ENCODE measurements at places on chromosomes 6 and 20.

GRCh38 chr6:97687916-97688315 is 404.9 kb upstream of the MMS22L start:
- no peak for DNase-seq

GRCh38 chr20:3174442-3175261 is 1.3 kb upstream of the LZTS3 start:
- no peak for DNase-seq

- no peak for DNase-seq
These were observed 1223.1 kb upstream of the GJE1 start for GRCh38 chr6:140909625-140910024.

- no peak for DNase-seq
These were observed 113.8 kb downstream of the CEBPB start for GRCh38 chr20:50304501-50304856.

DNA sequence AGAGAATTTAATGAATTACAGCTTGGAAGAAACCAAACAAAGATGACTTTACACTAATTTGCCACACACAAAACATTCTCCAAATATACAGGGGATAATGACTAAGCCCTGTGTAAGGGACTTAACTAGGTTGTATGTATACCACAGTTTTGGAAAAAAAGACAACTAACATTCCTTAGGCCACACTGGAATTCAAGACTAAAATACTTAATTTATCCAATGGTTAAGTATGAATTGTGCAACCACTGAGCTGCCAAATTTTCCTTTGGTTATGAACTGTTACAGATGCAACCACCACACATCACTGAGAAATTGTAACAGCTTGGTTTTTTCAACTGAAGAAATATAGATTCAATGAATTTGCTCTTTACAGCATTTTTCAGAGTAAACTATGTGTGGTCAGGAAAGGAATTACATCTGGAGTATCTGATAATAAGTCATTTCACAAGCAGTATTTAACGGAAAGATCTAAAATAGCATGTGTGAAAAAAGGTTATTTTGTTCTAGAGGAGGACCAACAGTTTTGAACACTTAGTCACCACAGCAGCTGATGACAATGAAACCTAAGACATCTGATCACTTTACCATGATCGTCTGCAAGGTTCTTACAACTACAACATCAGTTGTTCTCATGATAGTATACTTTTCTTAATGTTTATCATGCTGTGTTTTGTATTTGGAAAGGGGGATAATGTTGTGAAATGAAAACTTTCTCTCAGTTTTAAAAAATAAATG is 318.8 kb downstream of the BCKDHB start:
- no peak for DNase-seq

- no peak for DNase-seq
These were observed at the start of gene ZNF512B for GRCh38 chr20:63969838-63970713. Gene ZNF512B, minus strand, starts transcription at chr20:63969930. Its CDS starts 1,980 bp downstream, at chr20:63967950.

- no peak for DNase-seq
These were observed 36.8 kb downstream of the MTHFD1L start for GRCh38 chr6:150902142-150902776.

DNA sequence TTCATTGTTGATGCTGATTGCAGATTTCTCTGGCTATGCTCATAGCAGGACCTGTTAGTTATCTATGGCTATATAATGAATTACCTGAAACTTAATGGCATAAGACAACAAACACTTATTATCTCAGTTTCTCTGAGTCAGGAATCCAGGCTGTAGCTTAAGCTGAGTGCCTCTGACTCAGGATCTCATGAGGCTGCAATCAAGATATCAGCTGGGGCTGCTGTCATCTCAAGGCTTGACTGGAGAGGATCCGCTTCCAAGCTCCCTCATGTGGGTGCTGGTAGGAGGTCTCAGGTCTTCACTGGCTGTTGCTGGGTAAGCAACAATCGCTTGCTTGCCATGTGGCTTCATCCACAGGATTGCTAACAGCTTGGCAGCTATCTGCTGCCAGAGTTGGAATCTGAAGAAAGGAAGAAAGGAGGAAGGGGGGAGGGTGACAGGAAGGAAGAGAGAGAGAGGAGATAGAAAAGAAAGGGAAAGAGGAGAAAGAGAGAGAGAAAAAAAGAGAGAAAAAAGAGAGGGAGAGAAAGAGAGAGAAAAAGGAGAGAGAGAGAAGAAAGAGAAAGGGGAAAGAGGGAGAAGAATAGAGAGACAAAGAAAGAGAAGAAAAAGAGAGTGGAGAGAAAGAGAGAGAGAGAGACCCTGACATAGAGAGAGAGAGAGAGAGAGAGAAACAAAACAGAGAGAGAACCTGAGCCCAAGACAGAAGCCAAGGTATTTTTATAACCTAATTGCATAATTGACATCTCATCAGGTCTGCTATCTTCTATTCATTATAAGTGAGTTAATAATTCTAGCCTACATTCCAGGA is 579.0 kb upstream of the BTBD3 start:
- DNase-seq: no peak

DNA sequence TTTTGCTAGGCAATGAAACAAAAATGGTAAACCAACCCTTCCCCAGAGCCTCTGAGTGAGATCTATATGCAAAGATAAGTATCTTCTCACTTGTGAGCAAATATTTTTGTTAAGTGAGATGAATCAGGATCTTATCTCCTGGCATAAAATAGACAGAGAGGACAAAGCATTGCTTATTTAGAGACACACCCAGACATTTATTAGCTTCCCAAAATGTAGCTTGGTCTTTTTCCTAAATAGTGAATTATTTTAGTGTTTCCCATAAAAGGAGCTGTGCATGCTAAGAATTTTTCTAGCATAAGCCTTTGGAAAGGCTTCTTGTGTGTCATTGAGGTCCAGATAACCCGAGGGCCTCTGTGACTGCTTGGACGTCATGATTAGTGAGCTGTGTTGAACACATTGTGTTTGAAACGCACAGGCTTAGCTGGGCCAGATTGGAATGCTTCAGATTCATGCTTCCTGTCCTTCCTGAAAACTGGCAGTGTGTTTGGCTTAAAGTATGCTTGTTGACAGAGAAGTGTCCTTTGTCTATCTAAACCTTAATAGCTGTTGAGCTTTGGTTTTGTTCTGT is 16.5 kb downstream of the MTHFD1L start:
- DNase-seq: no peak

DNA sequence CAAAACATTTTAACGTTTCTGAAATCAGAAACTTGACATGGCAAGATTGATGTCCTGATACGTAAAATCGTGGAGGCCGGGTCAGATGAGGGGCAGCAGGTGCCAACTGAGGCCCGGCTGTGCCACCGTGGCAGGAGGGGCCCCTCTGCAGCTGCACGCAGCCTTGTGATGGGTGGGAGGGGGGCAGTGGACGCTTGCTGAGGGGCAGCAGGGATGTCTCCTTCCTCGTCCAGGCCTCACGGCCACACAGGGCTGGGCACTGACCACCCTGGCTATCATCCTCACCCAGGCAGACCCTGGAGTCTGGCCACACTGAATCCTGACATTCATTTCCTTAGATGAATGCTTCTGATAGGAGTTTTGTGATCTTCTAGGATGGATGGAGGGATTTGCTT is 114.7 kb downstream of the ERMARD start:
- no peak for DNase-seq

- no peak for DNase-seq
These were observed 231.3 kb upstream of the MARCKS start for GRCh38 chr6:113625850-113626249.

- no peak for DNase-seq
These were observed 128.8 kb downstream of the FOXO3 start for GRCh38 chr6:108689272-108690161.

GRCh38 chr20:19993958-19994669 is 23.0 kb upstream of the NAA20 start:
- DNase-seq: no peak

- DNase-seq: no peak
These were observed 60.0 kb upstream of the BTN3A2 start for GRCh38 chr6:26304797-26305640.

DNA sequence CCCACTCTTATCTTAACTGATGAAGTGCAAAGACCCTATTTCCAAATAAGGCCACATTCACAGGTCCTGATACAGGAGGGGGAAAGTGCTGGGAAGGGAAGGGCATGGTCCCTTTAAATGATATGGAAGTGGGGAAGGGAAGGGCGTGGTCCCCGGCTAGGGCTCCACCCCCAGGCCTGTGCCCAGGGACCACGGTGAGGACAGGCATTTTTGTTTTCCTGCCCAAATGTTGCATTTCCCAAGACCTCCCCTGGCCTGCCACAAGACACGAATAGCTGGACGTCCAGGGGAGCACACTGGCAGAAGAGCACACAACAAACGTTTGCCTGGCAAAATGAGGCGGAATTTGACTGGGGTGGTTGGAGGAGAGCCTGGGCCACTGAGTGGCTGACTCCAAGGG is 16.1 kb upstream of the HFE start:
- DNase-seq: no peak

GRCh38 chr20:32569380-32570305 is 15.5 kb downstream of the NOL4L start:
- DNase-seq: no peak

DNA sequence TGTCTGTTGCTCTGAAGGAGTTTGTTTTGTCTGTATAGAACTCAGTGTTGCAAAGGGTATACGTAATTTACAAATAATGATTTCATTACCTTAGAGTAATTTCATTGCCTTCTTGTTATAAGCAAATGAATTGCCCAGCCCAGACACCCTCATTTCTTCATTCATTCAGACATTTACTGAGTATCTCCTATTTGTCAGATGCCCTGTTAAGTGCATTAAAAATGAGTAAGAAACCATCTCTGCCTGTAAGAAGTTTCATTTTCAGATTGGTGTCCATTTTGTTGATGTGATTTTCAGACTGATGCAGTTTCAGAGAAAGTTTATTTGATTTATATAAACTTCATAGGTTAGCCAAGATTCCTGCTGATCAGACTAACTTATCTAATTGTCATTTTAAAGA is 429.3 kb downstream of the PHF3 start:
- no peak for DNase-seq

DNA sequence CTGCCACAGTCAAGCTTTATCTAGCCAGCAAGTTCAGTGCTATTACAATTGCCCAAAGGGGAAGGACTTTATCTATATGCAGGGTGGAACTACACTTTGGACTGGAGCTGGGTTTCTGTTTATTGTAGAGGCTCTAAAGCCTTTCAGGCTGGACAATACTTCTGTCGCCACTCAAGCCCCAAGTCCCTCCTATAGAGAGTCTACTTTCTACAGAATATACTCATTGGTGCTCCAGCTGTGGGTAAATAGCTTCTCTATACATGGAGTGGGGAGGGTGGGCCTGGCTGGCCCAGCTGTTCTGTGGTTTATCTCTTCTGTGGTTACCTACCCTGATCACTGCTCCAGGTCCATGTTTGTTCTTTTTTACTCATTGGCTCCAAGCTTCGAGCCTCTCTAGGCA is 151.8 kb upstream of the MYLIP start:
- DNase-seq: no peak

- no peak for DNase-seq
These were observed 177.1 kb downstream of the ZDHHC14 start for GRCh38 chr6:157558049-157558448.

DNA sequence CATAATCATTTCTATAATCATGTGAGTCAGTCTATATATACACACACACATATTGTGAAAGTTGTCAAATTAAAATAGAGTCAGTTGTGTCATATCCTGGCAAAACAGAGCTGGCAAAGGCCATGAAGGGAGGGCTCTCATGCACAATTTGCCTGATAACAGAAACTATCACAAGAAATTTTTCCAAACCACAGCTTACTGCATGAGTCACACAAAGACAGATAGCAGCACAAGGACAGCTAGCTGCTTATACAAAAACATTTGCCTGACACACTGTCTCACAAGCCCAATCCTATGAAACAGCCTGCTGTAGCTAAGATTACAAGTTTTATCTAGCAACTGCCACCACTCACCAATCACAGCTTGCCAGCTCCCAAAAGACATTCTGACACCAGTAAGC is 848.5 kb upstream of the MAN1A1 start:
- no peak for DNase-seq
